ENCODE measurements at places on chromosomes 3 and 15.
A peak's percentile ranks its signal among the peaks of the same experiment; 100 is the strongest.

DNA sequence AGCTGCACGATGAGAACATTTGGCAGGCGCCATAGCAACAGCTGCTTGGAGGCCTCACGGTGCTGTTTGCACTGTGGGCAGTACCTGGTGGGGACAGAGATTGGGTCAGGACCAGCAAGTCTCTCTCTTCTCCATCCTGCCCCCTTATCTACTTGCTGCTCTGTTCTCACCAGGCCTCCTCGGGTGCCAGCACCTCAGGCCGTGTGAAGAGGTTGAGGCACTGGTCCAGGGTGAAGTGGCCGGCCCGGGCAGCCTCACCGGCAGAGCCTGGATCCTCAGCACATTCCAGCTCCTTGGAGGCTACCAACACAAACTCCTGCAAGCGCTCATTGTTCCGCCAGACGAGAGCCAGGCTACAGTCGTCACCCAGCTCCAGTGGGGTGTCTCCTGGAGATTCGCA, 6.2 kb upstream of the QARS1 start:
- DNase-seq: no peak

GRCh38 chr15:63565536-63566186, 31.5 kb upstream of the FBXL22 start:
- no peak for DNase-seq

GRCh38 chr15:74695597-74696397, at the start of gene EDC3:
TSS of gene EDC3 (minus strand) at chr15:74696024. CDS start at chr15:74675124, 20,900 bp downstream.
- DNase-seq: peak; percentile 53

DNA sequence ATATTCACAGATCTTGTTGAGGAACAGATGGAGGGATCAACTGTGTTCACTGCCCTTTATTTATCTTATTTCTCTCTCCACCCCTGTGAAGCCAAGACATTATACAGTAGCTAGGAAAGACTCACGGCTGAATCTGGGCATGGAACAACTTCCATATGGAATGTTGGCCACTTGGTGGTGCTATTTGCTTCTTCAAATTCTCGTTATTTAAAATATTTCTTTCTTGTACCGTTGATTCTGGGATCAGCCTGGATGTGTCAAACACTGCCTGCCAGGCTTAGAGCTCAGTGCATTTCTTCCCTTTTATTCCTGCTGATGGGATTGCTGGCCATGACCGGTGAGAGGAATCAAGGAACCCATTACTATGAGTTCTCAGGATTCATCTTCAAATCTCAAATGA, 17.5 kb upstream of the GASK1A start:
- DNase-seq: peak; percentile 14

GRCh38 chr3:182632077-182632393, 161.3 kb upstream of the ATP11B start:
- DNase-seq: no peak

DNA sequence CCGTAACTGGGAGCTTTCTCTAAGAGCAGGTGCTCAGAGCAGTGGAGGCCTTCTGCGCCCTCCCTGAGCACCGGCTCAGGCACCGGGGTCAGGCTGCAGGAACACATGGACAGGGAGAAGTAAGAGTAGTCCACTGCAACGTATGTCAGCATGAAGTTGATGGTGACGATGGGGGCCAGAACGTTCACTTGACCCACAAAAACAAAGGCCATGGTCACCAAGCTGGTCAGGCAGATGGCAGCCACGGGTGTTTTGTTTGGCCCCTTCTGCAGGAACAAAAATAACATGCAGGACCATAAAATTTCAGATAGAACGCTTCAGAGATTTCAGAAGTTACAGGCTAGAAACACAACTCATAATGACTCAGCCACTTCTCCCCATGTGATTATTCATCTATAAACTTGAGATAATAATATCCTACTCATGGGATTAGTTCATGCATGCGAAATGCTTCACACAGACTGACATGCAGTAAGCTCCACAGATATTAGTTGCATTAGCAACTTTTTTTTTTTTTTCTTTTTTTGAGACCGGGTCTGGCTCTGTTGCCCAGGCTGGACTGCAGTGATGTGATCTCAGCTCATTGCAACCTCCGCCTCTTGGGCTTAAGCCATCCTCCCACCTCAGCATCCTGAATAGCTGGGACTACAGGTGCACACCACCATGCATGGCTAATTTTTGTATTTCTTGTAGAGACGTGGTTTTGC, 52.2 kb upstream of the HEG1 start:
- DNase-seq: no peak

- DNase-seq: no peak
These were observed 12.4 kb downstream of the MAP1A start for GRCh38 chr15:43529587-43530345.

- no peak for DNase-seq
These were observed 2.3 kb downstream of the CHP1 start for GRCh38 chr15:41233367-41233771.

- no peak for DNase-seq
These were observed 197.4 kb upstream of the RGMA start for GRCh38 chr15:93286446-93286845.

DNA sequence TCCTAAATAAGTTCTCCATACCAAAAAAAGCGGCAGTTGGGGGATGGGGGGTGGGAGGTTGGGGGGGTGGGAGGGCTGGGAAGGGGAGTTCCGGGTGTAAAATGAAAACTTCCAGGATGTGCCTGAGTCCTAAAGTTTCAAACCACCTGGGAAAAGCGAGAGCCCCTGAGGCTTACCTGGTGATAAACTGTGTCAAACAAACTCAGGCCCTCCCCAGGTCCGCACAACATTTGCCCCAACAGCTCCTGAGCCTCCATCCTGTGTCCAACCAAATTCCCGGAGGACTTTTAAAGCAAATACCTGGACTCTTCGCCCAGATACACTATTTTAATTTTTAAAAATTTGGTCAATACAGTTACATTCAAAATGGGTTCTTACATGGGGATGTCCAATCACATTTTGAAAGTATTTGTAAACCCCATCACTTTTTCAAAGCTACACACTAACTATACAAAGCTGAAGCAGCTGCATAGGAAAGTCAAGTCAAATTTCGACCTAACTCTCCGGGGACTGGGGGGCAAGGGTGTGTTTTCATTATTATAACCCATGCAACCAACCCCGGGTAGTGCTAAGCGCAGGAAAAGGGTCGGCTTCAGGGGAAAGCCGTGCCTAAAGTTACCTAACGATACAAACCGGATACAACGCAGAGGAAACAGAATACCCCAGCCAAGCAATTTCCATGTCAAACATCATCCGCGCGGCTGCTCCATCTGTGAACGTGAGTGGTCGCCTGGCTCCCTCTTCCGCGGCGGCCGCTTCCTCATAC, 685 bp upstream of the FOXB1 start:
- DNase-seq: no peak

DNA sequence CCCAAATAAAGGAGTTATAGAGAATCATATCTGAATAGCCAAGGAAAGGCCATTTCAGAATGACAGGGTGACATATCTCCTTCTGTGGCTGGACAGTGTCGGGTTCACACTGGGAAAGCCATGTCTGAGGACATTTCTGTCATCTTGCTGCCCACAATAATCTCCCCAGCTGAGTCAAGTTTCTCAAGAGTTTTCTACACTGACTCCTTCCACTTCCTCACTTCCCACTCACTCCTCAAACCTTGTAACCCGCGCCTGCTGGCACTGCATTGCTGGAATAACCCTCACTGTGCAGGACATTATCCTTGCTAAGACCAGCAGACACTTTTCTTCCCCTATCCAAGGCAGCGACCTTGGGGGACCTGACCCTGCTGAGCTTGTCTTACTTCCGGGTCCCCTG, 5.3 kb upstream of the INSYN1 start:
- DNase-seq: no peak

- DNase-seq: no peak
These were observed 28.4 kb downstream of the IRAK2 start for GRCh38 chr3:10192953-10193691.

- DNase-seq: no peak
These were observed 305.0 kb downstream of the NLGN1 start for GRCh38 chr3:173702561-173702960.

GRCh38 chr15:43204016-43204901, 16.6 kb downstream of the EPB42 start:
- DNase-seq: no peak

DNA sequence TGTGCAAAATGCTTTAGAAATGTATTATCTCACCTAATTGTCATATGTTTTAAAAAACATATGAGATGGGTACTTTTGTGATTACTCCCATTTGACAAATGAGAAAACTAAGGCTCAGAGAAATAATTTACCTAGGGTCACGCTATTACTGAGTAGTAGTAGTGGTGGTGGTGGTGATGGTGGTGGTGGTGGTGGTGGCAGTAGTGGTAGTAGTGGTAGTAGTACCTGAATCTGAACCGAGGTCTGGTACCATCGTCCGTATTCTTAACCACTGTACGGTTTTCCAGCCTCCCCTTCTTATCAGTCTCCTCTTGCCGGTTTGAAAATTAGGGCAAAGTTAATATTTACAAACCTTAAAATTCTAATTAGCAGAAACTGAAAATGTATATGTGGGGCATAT, 102.4 kb downstream of the KLHL25 start:
- no peak for DNase-seq

- no peak for DNase-seq
These were observed 116.4 kb upstream of the TJP1 start for GRCh38 chr15:29938361-29939335.

DNA sequence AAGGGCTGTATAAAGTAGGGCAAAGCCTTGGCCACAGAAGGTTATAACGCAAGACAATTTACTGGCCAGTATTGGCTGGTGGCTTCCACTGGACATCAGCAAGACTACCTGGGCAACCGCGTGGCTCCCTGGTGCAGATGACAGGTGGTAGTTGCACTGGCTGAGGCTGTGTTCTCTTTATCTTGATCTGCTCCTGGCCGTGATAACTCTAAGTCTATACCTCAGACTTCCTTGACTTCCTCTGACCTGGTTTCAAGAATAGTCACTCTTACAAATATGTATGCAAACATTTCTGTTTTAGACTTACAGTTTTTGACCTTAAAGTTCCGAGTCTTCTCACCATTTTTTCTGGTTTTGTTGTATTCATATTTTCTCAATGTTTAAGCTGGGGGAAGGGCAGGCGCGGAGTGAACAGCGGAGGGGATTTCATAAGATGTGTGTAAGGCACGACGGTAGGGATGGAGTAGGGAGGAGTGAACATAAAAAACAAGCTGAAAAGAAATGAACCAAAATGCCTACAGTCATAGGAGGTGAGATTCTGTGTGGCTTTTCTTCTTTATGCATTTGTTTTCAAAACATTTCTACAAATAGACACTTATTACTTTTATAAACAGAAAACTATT, 15.2 kb upstream of the TMEM212 start:
- no peak for DNase-seq

GRCh38 chr15:74613953-74614743, 1.5 kb upstream of the CLK3 start:
- DNase-seq: no peak

Measured in NCI-H1105 (cell line).